ENCODE measurements at places on chromosomes 3 and 15.

DNA sequence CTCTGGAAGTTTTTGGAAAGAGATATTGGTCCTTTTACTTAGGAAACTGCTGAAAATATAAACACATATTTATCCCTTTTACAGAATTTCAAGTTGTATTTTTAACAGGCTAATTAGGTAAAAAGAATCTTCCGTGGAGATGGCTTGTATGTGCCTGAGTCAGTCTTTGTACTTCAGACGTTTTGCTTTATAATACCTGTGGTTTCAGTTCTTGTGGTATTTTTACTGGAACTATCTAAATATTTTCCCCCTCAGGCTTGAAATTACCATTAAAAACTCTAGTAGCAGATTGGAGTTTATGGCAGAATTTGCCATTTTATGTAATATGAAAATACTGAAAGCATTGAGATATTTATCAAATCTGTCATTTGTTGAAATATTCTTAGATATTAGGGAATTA lies 151.6 kb upstream of the CGNL1 start:
- DNase-seq, result no peak

DNA sequence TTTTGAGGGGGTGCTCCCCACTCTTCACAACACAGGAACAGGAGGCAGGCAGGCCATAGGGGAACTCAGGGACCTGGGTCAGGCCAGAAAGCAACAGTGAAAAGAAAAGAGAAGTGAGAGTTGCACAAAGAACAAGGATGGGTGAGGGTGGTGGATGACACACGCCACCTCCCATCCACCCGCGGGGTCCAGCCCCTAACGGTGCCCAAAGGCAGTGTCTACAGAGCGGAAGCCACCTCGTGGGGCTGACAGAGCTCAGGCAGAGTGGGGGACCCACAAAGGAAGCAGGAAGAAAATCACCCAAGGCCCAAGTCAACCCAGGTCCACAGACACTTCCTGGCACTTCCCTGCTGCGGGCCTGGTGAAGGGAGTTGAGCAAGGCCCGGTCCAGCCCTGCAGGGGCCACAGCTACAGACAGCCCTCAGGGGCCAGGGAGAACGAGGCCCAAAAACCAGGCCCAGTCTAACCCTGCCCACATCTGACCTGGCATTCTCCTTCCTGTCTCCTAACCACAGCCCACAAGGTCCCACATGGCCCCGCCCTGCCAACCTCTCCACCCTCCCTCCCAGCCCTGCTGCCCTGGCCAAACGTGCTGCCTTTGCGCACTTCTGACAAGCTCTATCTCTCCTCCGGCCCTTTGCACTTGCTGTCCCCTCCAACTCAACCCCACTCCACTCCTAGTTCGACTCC lies 5.9 kb downstream of the NUP210 start:
- peak; percentile 32 for DNase-seq

DNA sequence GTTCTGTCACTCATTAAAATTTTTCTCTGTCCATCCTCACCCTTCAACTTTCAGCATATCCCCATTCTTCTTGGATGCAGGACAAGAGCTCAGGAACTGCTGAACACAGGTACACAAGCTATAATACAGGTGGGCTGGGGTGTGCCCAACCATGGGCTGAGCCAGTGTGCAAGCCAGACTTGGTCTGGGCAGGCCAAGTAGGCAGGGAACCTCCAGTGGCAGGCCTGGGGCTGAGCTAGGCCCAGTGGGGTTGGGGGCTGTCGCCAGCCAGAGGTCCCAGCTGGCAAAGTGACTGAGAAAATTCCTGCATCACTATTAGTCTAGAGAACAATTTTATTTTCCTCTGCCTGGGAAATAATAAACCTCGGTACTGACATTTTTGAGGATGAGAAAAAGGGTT lies 202.9 kb downstream of the LRRC3B start:
- no peak for DNase-seq

DNA sequence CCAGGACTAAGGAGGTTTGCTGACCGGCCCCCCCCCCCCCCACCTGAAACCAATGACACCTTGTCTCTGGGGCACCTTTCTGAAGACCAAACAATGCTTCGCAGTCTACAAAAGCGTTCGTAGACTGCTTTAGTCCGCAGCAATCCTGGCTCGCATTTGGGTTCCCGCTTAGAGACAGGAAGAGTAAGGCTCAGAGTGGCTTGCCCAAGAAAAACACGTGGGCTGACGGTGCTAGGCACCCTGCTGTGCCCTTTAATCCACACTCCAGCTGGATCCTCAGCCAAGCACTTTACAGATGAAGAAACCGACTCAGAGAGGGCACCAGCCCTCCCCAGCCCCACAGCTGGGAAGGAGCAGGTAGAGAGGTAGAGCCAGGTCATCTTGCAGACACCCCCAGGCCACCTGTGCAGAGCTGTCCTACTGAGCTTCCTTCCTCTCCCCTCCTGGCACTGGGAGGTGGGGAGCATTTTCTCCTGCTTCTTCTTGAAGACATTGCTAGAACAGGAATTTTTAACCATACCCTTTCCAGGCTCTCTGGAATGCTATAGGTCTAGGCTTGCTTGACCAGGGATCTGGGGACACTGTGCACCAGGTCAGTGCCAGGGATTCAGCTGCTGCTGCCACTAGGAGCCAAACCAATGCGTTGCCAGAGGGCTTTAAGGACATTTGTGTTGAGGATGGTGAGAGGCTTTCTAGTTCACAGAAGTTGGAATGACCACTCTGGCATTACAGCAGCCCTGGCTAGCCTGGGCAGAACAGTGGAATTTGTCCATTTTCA lies 1.0 kb upstream of the KLF15 start:
- DNase-seq, result no peak
